ENCODE measurements at places on chromosomes 12 and 14. TPM values are rescaled to one million over a fixed set of nuclear protein-coding genes. Genes with fewer than 3 reads are reported as not detected.

SPX gene
- not detected for total RNA-seq

DNA sequence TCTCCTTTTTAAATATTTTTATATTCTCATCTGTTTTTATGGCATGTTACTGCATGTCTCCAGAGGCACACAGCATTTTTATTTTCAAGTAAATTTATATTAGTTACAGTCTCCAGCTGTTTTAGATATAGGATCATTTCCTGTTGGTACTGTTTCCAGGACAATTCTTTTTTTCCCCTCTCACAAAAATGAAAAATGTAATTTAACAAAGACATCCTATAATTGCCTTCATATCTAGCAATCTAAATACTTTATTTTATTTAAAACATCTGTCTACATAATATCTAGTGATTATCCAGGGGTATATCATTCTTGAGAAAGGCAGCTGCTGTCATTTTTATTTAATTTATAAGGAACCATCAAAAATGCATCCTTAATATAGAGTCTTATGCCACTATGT is 272.4 kb upstream of the NPAS3 start:
- H3K4me3 ChIP-seq, result no peak overlapping the region
- H3K27me3 ChIP-seq, result no peaks in the 10 kb centered on the region
- H3K36me3 ChIP-seq, result no peaks in the 10 kb centered on the region
- H3K4me1 ChIP-seq, result no peaks in the 10 kb centered on the region
- DNase-seq, result no peak

GRCh38 chr12:107512391-107512790 is 173.2 kb upstream of the PWP1 start:
- H3K36me3 ChIP-seq, result no peaks in the 10 kb centered on the region
- no peak overlapping the region for H3K27ac ChIP-seq
- DNase-seq, result no peak
- H3K4me1 ChIP-seq, result no peaks in the 10 kb centered on the region
- peaks cover 2% of the 10 kb centered on the region for H3K27me3 ChIP-seq
- no peak overlapping the region for H3K4me3 ChIP-seq

DNA sequence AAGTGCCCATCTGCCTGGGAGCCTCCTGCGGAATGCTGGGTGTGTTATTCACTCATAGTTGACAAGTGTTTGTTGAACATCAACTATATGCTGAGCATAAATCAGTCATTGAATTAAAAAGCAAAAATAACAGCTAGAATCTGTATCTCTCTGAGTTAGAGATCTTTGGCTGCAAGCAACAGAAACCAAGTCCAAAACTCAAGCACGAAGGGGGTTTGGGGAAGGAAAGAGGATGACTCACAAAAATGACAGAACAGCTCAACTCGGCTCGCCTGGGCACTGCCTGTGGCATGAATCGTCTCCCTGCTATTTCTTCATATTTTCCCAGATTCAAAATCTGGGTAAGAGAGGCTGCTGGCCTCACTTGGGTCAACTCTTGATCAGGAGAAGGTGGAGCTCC is 72.6 kb upstream of the NCOR2 start:
- DNase-seq, result no peak
- no peaks in the 10 kb centered on the region for H3K4me1 ChIP-seq
- no peak overlapping the region for H3K4me3 ChIP-seq
- peaks cover 2% of the 10 kb centered on the region for H3K27me3 ChIP-seq
- no peaks in the 10 kb centered on the region for H3K36me3 ChIP-seq
- no peak overlapping the region for H3K27ac ChIP-seq

GRCh38 chr12:68844788-68845695 is 37.1 kb downstream of the MDM2 start:
- H3K36me3 ChIP-seq, result peaks cover 4% of the 10 kb centered on the region
- no peak overlapping the region for H3K4me3 ChIP-seq
- H3K27ac ChIP-seq, result no peak overlapping the region
- H3K27me3 ChIP-seq, result no peaks in the 10 kb centered on the region
- no peaks in the 10 kb centered on the region for H3K4me1 ChIP-seq
